NCI-H187 (cell line): ENCODE measurements at places on chromosomes 11 and 22.

DNA sequence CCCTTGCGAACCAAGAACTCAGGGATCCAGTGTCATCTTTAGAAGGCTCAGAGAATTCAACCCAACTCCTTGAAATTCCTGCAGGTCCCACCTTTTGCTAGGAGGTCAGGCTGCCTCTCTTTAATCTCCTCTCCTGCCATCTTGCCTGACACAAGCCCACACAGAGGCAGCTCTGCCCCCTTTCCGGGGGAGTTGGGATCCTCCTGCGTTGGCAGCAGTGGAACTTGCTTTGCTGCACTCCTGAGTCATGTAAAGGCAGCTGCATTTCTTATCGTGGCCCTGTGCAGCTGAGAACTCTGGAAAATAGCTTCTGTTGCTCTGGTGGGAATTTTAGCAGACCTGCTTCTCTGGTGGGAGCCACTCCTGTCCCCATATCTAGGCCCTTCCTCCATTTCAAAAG, 142.3 kb upstream of the TBCEL start:
- DNase-seq: no peak

DNA sequence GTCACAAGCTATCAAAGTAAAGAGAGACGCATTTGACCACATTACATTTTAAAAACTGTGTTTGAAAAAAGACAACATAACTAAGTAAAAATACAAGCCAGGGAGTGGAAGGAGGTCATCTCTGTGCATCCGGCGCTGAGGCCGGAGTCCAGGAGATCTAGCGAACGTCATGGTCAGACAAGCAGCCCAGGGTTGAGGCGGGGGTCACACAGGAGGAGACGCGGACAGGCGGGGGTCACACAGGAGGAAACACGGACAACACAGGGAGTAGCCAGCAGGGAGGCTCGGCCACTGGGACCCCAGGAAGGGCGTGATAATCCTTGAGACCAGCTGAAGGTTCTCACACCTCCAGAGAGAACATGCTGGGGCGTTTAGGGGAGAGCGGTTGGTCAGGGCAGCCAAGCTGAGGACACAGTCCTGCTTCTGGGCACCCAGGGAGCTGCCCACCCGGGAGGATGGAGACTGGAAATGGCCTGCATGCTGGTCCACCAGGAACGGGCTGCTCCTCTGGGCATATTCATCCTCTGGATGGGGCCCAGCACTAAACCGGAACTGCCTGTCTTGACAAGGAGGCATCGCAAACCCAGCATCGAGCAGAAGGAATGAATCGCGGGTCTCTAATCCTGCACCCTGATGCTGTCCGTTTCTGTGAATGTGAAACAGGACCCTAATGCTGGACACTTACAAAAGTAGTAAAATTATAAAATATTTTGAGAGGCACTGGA, 40.9 kb upstream of the MUC5AC start:
- no peak for DNase-seq

DNA sequence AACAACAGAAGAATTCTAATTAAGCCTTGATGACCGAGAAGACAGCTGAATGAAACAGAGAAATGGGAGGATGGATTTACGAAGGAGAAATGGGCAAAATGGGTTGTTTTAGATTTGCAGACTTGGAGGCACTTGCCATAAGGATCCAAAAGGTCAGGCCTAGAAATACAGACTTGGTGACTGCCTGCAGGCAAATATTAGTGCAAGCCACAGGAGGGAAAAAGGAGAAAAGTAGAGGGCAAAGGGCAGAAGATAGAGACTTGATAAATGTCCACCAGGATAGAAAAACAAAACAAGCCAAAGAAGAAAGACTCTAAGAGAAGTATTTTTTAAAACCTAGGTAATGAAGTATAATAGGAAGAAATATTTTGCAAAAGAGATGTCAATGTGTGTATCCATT, 13.1 kb downstream of the CCDC34 start:
- no peak for DNase-seq

DNA sequence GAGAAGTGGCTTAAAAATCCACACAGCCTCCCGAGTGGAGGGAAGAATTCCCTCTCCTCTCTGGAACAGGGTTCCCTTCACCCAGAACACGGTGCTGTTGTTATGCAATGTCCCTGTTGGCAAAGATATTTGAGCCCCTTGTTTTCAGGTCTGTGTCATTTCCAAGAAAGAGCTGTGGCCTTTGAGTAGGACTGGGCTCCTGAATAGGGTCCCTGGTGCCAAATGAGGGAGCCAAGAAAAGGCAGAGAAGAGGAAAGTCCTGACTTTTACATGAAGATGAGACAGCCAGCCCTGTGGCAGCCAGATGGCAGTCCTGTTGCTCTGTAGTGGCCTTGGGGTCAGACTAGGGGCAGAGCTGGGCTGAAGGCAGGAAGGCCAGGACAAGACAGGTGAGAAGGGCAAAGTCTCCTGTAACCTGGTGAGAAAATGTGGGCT, 51.2 kb upstream of the ELF5 start:
- DNase-seq: no peak

DNA sequence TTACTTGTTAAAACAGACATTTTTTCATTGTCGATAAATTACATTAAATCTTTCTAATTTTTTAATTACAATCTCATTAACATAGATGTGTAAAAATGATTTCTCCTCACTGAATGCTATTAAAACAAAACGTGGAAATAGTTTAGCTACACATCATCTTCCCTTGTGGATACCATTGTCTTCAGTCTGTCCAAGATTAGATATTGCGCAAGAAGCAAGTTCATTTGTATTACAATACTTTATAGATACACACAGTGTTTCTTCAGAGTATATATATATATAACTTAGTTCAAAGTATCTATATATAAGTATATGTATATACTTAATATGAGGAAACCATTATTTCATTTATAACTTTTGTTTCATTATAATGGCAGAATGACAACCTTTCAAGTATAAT, 883.3 kb upstream of the CNTN5 start:
- no peak for DNase-seq

GRCh38 chr11:67499808-67500483, 5.2 kb downstream of the PITPNM1 start:
- DNase-seq: no peak

GRCh38 chr11:121494355-121495099, 41.8 kb upstream of the SORL1-AS1 start:
- no peak for DNase-seq

- DNase-seq: no peak
Observed at GRCh38 chr11:89463266-89463780, 27.9 kb downstream of the NOX4 start.

DNA sequence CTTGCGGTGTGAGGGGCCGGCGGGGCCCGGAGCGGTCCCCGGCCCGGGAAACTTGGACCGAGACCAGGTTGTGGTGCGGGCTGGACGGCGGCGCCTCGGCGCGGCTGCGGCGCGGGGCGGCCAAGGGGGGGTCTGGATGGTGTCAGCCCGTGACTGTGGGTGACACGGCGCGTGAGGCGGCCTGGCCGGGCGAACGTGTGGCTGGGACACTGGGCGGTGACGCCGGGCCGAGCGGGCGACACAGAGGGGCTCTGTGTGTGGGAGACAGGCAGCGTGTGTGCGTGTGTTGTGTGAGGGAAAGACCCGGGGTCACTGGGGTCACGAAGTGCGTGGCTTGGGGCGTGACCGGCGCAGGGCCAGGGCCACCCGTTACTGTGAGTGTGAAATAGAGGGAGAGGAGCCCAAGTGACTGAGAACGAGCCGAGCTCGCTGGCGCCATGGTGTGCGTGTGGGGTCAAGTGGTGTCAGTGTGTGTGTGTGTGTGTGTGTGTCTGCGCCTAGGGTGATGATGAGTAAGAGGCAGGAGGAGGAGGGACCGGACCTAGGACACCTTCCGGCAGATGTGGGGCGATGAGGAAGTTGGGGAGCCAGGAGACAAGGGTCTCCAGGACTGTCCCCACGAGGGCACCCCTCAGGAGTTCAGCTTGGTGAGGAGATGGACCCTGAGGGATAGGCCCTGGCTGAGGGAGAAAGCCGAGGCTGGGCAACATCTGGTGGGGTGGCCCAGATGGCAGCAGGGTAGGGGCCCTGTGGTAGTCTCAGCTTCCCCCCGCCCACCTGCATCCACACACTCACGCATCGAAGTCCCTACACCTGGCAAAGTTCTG, 817 bp downstream of the RELT start:
- DNase-seq: no peak

DNA sequence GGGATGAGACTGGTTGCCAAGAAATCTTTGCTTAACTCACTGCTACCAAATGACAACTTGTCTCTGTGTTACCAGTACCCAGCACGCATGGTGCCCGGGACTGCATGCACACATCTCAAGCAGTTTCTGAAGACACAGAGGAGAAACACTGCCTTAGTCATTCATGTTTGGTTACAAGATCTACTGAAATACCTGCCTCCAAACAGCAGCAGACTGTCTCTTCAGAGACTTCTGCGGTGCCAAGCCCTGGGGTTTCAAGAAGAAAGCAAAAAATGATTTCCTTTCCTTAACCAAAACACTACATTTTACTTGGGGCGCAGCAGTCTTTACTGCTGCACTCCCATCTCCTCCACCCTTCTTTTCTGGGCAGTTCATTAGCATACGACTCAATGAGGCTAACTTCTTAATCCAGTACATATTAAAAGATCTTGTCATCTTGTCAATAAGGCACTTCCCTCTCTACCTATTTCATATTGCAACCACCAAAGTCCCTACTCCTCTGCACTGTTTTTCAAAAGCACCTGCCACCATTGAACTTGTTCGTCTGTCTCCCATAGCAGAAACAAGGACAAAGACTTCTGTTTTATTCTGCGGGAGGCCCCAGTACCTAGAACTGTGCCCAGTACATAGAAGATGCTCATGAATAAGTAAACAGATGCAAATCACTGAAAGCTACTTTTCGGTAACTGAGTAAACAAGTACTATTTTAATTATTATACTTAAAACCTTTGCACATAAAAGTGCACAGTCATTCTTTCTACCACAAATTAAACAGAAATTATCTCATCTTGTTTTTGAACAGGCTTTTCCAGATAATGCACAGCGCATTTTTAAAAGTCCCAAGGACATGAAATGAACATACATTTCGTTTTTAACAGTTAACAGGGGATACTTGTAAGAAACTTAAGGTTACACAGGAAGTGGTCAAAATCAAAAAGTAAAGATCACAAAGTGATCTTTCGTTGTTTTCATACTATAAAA, 4.0 kb downstream of the NAP1L4 start:
- DNase-seq: no peak

DNA sequence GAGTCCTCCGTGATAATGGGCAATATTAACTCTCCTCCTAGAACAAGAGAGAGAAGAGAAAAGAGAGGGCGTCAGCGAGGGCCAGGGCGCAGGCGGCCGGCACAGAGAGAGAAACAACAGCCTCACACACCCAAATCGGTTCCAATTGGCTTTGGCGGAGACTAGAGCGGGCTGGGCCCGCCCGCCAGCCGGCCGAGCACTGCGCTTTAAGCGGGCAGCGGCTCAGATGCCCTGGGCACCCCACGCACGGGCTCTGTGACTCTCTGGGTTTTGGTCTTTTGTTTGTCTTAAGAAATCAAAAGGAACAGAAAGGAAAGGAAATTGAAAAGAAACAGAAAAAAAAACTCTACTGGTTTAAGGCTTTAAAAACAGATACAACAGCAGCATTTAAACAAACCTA, 17.0 kb downstream of the SLC22A12 start:
- no peak for DNase-seq

GRCh38 chr11:95152876-95153856, 63.5 kb downstream of the ENDOD1 start:
- DNase-seq: no peak

- DNase-seq: no peak
Observed at GRCh38 chr11:70226967-70227366, 23.9 kb downstream of the FADD start.

DNA sequence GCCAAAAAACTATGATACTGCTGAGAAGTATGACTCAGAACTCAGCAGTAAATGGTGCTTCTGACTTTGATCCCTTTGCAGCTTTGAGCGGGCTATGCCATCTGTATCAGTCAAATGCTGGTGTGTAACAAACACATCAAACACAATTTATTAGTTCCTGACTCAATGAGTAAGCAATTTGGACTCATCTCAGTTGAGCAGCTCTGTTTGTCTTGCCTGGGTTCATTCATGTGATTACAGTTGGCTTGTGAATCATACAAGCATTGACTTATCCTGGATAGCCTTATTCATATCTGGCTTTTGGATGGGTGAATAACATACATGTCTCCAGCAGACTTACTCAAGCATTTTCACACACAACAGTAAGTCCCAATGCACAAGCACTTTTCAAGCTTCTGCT, 858.8 kb downstream of the METTL15 start:
- DNase-seq: no peak

GRCh38 chr11:62402226-62402959, 16.4 kb upstream of the SCGB1A1 start:
- no peak for DNase-seq

- no peak for DNase-seq
Observed at GRCh38 chr22:44632541-44633396, 69.2 kb upstream of the PRR5 start.

- DNase-seq: no peak
Observed at GRCh38 chr11:72239313-72239848, 4.6 kb downstream of the PHOX2A start.

DNA sequence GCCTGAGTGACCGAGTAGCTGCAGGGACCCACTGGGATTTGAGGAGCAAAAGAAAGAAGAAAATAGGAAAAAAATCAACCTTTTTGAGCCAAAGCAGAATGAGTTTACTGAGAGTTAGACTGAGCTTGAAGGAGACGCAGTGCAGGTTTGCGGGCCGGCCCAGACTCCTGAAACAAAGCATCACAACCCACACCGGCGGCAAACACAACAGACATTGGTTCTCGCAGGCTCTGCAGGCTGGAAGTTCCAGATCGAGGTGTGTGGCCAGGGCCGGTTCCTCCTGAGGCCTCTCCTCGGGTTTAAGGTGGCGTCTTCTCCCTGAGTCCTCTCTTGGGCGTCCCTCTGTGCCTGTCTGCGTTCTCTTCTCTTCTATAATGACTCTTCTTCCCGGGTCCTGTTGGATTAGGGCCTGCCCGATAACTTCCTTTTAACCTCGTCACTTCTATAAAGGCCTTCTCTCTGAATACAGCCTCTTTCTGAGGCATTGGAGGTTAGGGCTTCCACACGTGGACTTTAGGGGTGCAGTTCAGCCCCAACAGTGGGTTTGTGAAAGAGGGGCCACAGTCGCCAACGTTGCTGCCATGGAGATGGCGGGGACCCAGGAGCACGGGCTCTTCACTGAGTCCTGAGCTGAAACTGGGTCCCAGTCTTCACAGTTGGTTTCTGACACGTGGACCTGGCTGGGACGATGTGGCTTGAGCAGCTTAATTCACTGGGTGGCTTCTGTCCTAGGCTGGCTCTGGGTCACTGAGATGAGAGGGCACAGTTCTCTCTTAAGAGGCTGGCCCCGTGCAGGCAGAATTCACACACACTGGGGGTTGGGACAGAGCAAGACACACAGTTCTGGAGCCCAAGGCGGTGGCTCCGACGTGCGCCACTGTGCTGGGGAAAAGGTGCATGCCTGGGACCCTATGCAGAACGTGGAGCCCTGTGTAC, 1047.7 kb downstream of the BRD1 start:
- no peak for DNase-seq

GRCh38 chr11:60447846-60448245, 7.8 kb upstream of the MS4A1 start:
- DNase-seq: no peak

DNA sequence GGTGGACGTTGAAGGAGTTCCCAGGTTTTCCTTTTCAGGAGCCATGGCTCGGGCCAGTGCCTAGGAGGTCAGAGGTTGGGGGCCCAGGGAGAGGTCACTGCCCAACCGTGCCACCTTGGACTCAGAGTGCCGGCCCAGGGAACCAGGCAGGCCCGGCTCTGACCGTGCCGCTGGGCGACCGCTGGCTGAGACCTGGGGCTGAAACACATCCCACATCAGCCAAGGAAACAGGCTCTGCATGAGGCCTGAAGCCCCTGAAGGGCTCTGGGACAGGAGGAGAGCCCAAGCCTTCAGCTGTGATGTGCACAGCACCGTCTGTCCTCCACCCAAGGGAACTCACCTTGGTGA, 21.9 kb upstream of the RTN4R start:
- DNase-seq: no peak

GRCh38 chr22:24460418-24461089, 33.2 kb downstream of the ADORA2A start:
- no peak for DNase-seq
